Hematopoietic multipotent progenitor cell (in vitro differentiated cells): ENCODE measurements at places on chromosomes 6 and 20.

GRCh38 chr6:2396846-2397630 is 151.6 kb upstream of the GMDS start:
- no peak for DNase-seq

DNA sequence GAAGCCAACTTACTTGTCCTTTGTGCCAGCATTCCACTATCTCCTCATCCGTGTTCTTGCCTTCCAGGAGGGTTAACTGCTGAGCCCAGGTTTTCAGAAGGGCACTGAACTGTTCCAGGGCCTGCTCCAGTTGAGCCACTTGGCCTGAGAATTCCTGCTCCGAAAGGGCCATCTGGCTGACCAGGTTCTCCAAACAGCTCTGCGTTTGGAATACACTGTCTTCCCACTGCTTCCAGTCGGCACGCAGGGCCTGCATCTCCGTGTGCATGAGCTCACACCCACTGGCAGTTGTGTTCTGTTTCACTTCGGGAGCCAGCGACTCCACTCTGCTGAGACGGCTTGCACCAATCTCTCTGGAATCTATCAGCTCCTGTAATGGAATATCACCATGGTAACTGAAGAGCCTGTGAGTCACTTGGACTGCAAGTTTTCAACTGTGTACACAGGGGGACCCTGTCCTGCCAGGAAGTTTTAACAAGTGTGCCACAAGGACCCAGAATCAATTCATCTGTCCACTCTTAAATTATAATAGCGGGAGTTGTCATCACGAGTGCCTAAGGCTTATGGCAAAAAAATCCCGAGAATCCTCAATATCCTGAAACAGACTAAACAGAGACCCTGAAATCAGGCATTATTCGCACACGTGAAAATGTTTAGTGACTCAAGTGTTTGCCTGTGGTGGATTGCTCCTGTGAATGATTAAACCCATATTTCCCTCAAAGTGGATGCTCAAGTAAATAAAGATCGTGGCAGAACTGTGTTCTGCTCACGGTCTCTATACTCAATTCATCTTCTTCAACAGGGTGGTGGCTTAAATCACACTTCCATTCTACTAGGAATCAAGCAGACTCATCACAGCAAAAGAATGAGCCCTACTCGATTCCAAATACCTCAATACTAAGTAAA is 255.9 kb downstream of the SYNE1 start:
- DNase-seq = peak; percentile 4

DNA sequence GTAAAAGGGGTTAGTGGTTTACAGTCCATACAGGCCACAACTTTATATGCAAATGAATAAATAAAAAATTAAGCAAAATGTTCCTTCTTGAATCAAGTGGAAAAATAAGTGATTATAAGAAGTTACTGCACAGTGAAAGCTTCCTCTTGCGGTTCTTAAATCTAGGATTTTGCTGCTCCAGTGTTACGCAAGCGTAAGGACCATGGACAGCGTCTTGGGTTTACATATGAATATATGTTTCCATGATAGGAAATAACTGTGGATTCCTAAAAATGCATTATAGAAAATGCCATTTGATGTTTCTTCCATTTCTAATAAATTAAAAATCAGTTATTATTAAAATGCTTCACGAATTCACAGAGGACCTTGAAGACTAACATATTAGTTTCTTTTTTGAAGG is 176.6 kb upstream of the POU3F2 start:
- DNase-seq = peak; percentile 46

GRCh38 chr6:24825130-24825630 is 26.5 kb upstream of the ARMH2 start:
- DNase-seq = no peak

DNA sequence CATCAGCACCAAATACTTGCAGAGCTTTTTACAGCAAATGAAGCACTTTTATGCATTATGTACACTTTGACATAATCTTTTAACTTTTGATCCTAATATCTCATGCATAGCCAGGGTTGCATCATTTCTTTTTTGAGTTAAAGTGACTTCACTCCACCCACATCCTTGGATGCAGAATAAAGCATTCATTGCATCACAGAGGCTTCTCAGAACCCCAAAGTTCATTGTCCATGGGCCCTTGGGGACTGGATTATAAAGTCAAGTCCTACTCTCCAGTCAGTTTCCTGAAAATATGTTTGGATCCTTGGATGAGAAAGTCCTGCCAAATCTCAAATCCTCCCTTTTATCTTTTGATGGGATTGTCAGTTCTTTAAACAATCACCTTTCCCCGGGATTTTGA is 10.6 kb upstream of the EFHC1 start:
- no peak for DNase-seq

GRCh38 chr20:51631011-51631950 is 88.8 kb upstream of the NFATC2 start:
- DNase-seq = peak; percentile 95

- no peak for DNase-seq
These were observed 333.7 kb downstream of the ZFAND3 start for GRCh38 chr6:38153076-38153797.

- no peak for DNase-seq
These were observed 12.6 kb upstream of the SLPI start for GRCh38 chr20:45266977-45267376.

DNA sequence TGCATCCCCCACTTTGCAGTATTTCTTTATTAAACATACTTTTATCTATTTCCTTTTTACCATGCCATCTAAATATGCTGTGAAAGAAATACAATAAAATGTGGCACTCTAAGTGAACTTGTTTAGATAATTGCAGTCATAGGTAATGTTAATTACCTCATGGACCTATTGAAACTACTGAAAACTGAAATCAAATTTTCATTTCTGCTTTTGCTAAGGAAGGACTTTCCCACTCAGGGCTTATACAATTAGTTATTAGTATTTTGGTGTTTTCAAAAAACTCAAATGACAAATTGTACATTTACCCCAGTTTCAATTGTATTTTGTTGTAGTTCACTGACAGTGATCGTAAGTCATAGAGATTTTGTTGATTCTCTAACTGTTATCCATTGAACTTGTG is 88.4 kb downstream of the ID4 start:
- no peak for DNase-seq

- no peak for DNase-seq
These were observed 500.3 kb downstream of the DHX35 start for GRCh38 chr20:39462416-39462945.

DNA sequence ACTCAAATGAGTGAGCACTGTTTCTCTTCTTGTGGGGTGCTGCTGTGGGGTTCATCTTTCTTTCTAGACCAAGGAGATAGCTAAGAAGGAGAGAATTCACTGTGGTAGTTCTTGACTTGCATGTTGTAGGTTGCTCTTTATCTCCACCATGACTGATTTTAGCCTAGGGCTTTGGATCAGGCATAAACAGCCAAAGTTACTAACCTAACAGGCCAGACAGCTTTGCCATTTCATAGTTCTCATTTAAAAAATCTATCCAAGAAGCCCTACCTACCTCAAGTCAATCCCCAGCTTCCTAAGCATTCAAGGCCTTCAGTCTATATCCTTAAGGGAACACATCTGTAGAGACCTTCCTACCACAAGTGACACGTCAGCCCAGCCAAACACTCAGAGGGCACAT is 107.9 kb upstream of the CARMIL1 start:
- DNase-seq = no peak

DNA sequence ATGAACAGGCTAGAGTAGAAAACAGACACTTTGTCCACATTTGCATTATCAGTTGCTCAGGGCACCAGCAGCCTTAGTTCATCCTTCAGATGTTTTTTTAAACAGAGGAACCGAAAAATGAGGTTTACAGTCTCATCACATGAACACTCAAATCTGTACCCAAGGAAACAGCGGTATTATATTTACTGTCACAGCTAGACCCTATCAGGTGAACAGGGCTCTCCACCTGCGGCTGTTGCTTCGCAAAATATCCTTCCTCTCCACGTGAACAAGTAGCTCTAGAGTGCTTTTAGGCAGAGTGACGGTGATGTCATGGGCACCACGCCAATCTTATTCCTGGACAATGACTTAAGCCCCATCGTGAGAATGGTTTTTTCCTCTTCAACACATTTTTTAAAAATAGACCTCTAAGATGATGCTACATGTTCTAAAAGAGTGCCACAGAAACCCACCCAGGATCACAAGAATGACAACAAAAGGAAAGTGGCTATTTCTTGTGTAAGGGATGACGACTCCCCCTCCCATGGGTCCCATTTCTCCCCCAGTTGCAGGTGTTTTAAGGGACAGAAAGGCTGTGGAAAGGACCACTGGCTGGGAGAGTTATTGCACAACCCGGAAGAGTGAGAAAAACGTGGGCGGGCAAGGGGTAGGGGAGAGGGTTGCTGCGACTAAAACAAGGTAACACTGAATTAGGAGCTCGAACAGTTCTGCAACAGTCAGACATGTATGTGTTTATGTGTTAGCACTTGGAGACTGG is 77.7 kb downstream of the EFHC1 start:
- DNase-seq = no peak

- DNase-seq = peak; percentile 61
These were observed 80.3 kb downstream of the BACH2 start for GRCh38 chr6:90216072-90216977.

GRCh38 chr20:47857569-47858464 is 72.5 kb upstream of the SULF2 start:
- DNase-seq = no peak

DNA sequence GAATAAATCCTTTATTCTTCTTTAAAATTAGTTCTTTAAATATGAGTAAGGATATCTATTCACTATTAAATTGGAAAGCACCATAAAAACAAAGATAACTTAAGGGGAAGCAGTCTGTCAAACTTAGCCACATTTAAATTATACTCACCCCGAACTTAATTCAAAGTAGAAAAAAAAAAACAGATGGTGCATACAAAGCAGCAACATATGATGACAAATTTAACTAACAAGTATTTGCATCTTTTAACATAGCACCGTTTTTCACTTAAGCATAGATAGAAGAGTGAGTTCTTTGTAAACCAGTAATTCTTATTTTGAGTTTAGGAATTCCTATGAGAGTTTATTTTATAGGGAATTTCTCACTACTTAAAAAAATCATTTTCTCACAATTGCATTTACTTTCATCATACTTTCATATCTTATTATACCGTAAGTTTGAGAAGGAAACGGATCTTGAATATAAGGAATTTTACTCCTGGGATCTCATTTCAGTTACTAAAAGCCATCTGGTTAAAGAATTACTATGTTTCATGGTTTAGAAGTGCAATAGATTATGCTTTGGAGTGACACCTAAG is 828.2 kb upstream of the MAP3K7 start:
- no peak for DNase-seq

DNA sequence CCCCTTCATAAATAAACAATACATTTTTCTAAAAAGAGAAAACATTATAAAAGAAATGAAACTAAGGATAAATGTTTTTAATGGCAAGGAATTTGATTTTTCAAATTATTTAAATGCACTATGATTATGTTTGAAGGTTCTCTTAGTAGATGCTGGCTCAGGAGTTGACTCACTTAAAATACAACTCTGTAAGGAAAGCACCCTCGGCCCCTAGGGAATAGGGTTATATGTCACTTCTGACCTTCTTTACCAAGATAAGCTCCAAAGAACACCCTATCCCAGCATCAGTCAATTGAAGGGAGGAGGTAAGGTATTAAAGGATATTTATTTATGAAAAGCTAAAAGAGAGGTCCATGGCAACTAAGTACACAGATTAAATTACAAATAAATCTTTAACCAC is 6.8 kb downstream of the SNAP91 start:
- no peak for DNase-seq

DNA sequence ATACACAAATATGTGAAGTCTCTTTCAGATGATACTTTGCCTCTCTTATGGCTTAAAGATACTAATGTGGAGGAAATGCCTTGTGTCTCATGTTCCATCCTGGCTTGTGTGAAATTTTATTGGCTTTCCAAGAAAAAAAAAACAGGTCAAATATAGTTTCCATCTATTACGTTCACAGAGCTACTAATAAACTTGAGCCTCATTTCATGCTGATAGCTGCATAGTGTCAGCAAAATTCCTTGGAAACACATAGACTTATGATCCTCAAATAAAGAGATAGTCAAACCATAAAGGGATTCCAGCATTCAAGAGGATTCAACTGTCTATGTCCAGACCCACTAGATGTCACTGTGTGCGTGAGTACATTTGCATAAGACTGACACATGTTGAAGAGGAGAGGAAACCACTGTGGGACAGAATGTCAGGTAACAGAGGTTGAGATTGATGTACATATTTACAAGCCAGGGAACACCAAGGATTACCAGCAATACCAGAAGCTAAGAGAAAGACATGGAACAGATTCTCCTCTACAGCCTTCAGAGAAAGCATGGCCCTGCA is 266.6 kb downstream of the COL12A1 start:
- DNase-seq = no peak

DNA sequence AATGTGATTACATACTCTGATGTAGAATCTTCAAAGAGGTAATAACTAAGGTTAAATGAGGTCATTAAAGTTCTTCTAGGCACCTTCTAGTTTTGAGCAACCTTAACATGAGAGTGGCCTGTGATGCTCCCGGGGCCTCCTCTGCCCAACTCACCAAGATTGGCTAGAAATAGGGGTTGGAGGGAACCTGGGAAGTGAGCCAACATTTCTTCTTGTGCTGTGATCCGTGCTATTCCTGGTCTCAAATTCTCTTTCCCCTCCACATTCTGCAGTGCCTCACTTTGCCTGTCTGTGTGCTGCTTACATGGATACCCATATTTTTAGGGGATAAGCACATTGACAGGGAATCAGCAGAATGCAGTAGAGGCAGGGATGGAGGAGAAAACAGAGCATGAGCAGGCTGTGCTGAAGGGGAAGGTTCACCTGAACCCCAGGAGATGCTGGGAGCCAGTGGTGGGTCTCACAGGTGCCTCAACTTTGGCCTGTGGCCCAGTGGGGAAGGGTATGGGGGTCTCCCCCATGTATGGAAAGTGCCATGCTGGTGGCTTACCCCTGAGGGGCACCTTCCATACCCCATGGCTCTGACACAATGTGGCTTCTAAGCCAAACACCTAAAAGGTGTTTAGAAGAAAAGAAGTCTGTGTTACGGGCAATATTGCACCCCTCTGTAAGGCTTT is 164.7 kb upstream of the CHD6 start:
- no peak for DNase-seq

- peak; percentile 69 for DNase-seq
These were observed 23.8 kb downstream of the ANKS1A start for GRCh38 chr6:34912715-34913464.

DNA sequence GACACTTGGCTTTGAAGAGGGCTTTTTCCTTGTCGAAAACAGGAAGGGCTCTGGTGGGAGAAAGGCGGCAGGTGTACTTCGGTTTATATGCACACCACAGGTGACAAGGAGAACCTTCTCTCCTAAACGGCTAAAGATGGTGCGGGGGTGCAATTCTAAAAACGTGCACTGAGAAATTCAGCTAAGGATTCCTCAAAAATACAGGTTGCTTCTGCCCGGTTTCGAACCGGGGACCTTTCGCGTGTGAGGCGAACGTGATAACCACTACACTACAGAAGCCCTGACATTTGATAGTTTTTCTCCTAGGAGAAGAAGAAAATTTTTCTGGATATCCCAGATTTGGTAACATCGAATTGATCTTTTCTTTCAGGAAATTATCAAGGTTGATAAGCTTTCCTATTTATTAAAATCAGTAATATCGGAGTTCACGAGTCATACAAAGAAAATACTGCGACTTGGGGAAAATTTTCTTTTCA is 32.0 kb downstream of the POM121L2 start:
- no peak for DNase-seq
